Astrocyte of the hippocampus (primary cell): ENCODE measurements at places on chromosomes 3 and 15.

DNA sequence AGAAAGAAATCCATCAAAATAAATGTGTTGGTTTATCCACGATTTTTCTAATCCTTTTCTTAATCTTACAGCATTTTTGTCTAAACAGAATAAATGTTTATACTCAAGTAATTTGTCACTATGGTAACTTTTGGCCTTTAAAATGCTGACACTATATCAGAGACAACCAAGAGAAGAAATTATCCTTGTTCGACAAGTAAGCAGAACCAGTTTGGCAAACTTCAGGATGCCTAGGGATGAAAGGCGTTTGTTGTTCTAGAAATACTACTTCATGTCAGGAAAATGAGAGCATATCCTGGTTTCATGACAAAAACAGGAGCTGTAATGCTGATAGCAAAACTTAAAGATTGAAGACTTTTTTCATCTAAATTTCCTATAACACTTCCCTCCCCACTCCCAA lies 308.0 kb upstream of the ATP11B start:
- no peak for DNase-seq

- DNase-seq, result no peak
Observed at GRCh38 chr3:57087361-57088092, 27.1 kb downstream of the SPATA12 start.

GRCh38 chr3:147418808-147419701 lies 9.9 kb downstream of the ZIC1 start:
- DNase-seq, result peak; percentile 91

GRCh38 chr15:85172846-85173490 lies 191.3 kb downstream of the PDE8A start:
- no peak for DNase-seq

DNA sequence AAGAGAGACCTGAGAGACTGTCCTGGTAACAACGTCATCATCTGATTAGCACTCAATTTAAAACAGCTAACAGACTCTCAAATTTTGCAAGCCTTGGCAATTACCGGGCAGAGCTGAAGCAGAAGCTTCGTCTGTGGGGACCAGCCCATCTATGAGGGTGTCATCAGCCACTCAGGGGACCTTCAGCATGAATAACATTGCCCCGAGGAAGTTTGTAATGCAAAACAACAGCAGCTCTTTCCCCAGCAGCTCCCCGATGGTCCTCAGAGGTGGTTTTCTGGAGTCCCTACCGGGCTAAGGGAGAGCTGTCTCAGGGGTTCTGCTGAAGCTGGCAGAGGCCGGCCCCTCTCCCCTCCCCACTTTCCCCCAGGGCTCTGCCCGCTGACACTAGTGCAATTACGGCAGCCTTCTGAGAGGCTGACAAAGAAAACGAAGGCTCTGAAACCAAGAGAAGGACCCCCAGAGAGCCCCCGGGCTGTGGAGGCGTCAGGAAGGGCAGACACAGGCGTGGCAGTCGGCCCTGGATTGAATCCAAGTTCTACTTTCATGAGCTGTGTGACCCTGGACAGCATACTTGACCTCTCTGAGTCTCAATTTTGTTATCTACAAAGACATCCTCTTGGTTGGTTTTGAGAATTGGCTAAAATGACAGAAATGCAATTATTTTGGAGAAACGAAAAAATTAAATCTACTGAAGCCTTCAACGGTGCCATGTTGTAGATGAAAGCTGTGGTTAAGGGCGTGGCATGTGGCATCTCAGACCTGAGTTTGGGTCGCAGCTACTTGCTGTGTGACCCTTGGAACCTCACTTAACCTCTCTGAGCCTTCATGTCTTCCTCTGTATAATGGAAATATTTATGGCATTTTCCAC lies 102.1 kb upstream of the TLE3 start:
- DNase-seq, result no peak

DNA sequence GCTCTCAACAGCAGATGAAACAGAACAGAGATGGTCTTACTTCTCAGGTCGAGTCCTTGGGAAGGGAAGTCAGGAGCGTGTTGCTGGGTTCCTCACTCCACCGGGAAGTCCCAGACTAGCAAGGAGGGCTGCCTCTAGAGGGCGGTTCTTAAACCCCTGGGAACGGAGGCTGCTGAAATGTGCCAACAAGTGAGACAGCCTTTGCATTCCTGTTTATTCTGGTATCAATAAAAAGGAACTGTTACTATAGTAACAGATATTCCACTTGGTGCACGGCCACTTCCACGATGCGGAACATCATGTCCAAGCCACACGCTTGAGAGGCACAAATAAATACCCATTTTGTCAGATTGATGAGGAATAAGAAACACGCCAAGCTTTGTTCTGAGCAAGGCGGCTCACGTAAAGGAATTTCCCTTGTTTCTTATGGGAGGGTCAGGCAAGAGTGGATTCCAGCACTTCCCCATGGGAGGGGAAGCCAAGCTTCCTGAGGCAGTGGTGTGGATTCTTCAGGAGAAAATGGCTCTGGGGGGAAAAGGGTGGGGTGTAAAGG lies at the start of gene FAM107A:
TSS of gene FAM107A (minus strand) at position 123 of the 553 bp plus-strand sequence. CDS start 7,531 bp downstream, outside the sequence.
- DNase-seq, result peak; percentile 85

- peak; percentile 80 for DNase-seq
Observed at GRCh38 chr3:32569540-32570420, 878 bp downstream of the DYNC1LI1 start.

DNA sequence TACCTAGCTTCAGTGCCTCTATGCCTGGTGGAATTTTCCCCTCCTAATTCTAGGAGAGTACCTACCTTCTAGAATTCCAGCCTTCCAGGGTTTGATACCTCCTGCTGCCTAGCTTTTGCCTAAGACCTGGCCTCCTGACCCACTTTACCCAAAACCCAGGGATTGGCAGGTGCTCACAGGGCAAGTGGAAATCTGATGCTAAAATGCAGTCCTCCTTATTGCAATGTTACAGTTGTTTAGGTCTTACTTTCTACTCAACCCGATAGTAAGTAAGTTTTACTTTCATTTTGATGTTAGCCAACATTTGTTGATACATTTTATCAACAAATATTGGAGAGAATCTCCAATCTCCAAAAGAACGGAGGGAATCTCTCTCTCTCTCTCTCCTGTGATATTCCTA lies 275.9 kb downstream of the DOCK3 start:
- DNase-seq, result no peak

DNA sequence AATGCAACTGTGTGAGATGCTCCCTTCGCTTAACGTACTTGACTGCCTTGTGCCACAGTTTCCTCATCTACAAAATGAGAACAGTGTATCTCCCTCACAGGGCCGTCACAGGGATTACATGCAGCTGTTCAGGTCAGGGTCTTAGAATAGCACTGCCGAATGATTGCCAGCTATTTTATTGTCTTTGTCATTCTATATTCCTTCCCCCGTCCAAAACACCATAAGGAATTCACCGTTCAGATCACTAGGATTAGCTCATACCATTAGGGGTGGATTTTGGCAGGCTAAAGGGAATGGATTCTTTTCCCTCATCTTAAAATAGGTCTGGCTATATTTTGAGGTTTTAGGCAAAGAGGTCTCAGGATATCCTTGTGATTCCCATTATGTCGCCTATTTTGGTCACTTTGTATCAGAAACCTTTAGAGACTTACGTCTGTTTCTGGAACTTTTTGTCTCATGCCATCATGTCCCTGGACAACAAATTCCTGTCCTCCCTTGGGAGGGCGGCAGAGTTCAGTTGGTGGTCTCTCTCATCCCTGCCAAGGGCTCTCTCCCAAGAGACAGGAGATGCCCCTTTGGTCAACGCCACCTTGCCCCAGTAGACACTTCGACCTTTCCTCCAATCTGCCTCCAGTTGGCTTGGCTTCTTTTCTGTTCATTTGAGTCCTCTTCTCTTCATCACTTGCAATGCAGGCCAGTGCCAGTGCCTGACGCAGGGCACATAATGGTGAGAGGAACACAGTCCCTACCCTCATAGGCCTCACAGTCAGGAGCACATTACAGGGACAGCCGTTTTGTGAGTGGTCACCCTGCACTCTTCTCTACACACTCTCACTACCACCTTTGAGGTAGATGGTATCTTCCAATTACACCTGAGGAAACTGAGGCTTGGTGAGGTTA lies 171.6 kb upstream of the BHLHE40 start:
- DNase-seq, result no peak

GRCh38 chr15:33963831-33964664 lies 4.2 kb upstream of the CHRM5 start:
- peak; percentile 47 for DNase-seq

DNA sequence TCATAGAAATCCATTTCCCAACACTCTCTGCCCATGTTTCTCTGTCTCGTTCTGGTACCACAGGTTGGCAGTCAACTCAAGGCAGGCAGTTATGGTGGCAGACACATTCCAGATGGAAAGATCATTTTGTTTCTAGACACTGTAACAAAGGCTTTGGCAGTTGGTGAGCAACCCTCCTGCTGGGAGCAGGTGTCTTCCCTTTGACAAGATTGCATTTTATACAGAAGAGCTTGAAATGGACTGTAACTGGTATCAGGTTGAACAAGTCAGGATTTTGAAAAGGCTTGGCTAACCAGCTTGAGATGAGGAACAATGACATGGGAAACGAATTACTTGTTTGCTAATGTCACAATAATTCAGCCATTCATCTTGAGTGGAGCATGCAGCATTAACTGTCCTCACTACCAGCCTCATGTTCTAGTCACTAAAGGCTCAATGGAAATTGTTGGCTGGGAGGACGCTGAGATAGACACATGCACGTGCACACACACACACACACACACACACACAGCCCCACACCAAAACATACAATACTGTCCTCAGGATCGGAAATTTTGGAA lies 170.0 kb downstream of the SEMA6D start:
- no peak for DNase-seq

GRCh38 chr3:186818956-186819355 lies 12.7 kb upstream of the RFC4 start:
- no peak for DNase-seq
